ENCODE measurements at places on chromosomes 2 and 18. TPM values are rescaled to one million over a fixed set of nuclear protein-coding genes. Genes with fewer than 3 reads are reported as not detected.

The UGT1A4 gene
- total RNA-seq: not detected

The GLI2 gene
- 2.9 TPM for total RNA-seq

The CNRIP1 gene
- total RNA-seq: 23.8 TPM

The CPO gene
- total RNA-seq: 0.13 TPM

The DPP4 gene
- 110 TPM for total RNA-seq

The CD8B gene
- total RNA-seq: not detected

The PID1 gene
- 40.8 TPM for total RNA-seq

The REEP1 gene
- 0.50 TPM for total RNA-seq

The TMEM169 gene
- total RNA-seq: 0.40 TPM

The ATP8B1 gene
- 210 TPM for total RNA-seq
